ENCODE measurements at places on chromosomes 11 and 22.

DNA sequence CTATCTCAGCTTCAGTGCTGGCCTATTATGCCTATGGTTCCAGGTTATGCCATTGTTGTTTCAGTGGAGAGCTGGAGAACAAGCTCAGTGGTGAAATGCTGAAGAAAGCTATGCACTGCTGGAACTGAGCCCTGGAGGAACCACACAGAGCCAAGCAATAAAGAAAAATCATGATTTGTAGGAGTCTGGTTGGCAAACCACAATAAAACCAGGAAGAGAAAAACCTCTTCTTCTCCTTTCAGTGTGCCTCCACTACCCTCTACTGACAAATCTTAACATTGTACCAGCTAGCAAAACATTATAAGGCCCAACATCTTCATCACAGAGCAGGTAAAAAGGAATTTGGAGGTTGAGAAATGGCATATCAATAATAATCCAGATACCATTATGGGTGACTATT, 5.3 kb downstream of the OR51F2 start:
- DNase-seq: no peak

DNA sequence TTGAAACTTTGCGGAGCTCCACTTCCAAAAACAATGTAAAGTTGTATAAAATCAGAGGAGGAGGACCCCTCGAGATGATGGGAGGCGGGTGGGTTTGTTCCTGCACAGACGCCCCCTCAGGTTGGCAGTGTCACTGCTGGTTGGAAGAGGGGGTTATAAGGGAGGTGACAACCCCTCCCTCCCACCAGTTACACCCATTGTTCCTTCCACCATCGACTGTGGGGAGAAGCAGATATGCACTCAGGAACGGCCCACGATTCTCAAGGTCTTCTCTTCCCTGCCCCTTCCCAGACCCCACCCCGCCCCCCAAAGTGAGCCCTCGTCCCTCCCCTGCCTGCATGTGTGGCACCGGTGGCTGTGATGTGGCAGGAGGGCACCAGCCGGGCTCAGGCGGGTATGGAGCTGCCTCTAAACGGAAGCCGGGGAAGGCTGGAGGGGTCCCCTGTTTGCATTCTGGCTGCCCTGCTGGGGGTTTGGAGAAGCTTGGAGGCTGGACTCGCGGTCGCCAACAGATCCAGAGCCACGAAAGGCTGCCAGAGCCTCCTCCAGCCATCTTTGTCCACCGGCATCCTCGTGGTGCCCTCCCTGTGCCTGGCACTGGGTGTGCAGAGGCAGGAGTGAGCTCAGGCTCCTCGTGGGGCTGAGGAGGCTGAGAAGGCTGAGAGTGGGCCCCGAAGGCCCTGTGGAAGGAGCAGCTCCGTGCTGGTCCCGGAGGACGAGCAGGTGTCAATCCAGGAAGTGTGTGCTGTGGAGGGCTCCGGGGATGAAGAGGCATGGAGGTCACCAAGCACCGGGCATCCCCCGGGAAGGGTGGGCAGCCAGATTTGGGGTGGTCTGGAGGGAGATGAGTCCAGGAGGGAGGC, 778 bp downstream of the KDELR3 start:
- no peak for DNase-seq

DNA sequence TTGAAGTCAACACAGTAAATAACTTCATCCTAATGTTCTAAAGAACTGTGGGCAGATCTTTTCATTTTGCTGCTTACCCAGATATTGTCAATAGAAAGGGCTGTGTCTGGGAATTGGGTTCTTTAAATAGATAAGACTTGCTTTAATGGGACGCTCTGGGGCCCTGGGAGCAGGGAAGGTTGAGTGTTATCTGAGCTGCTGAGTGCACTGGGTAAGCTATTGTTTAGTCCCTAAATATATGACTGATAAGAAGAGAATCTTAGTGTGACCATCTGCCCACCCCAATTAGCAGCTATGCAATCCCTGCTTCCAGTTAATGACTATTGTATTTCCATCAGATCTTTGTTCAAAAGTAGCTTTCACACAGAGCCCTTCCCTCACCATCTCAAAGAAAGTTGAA, 44.4 kb downstream of the ARHGAP42 start:
- no peak for DNase-seq

DNA sequence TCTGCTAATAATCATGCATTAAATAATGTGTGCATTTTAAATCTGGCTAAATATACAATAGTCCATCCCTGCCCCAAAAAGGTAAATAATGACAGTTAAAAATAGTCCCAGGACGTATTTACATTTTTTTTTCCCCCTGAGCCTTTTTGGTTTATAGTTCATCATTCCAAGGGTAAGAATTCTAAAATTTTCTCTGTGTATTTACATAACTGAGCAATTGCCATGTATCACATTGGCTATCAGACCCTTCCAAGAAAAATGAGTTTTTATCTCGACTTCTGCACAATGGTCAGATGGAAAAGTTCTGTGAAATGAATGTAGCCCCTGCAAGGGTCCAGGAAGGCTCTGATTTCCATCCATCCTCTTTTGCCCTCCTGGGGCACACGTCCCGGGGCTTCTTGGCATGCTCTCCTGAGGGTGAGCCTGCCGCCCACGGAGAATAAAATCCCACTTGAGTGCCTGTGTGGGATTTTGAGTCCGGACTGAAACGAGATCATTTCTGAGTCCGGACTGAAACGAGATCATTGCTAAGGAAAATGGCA, 94.1 kb upstream of the ANO1 start:
- DNase-seq: no peak

GRCh38 chr11:11731311-11732083, 109.7 kb upstream of the GALNT18 start:
- DNase-seq: no peak

DNA sequence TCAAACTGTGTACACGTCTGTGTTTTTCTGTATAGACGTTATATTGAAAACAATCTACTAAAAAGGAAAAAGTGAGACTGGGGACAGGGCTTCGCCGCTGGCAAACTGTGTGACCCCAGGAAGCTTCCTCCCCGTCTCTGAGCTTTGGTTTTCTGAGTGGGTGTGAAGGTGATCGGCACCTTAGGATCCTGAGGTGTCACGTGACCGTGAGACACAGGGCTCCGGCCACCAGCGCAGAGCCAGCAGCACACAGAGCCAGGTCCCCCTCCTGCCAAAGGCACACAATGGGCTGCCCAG, 32.0 kb downstream of the KIAA0930 start:
- no peak for DNase-seq

DNA sequence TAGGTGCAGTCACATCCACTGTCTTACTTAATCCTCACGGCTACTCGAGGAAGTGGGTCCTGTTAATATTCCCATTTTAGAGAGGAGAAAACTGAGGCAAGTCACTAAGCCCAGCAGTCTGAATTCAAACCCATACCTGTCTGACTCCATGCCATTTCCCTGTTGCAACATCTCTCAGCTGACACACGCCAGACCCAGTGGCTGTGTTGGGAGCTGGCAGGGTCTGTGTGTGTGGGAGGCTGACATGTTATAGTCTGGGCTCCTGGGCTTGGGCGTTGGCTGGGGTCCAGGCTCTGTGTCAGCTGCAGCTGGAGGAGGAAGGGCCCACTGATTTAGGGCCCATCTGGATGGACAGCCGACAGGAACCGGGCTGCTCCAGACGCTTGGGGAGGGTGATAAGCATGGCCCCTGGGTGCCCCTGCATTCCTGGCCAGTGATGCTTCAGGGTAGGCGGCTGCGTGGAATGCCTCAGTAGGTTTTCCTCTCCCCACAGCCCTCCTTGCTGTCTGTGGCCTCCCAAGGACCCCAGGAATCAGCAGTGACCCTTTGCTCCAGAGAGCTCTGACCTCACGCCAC, 562.5 kb downstream of the MN1 start:
- no peak for DNase-seq

- no peak for DNase-seq
These were observed 857.6 kb downstream of the METTL15 start for GRCh38 chr11:28965819-28966218.

DNA sequence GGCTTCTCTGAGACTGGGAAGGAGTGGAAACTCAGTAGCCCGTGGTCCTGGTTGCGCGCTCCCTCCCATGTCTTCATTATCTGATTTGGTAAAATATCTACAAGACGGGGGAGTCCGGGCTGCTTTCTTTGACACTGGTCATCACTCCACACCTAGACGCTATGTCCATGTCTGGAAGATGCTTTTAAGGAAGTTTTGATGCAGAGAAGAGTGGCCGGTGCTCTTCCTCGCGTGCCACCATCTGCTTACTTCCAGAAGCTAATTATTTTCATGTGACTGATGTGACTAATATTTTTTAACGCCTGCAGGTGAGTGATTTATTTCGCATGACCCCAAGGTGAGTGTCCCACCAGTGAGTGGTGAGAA, 339 bp upstream of the TRIM21 start:
- DNase-seq: no peak

- no peak for DNase-seq
These were observed 20.4 kb downstream of the ZNRF3 start for GRCh38 chr22:28903729-28904128.

GRCh38 chr11:73907191-73907590, 30.4 kb downstream of the PAAF1 start:
- DNase-seq: peak; percentile 0

GRCh38 chr11:134401825-134402809, 9.9 kb downstream of the B3GAT1 start:
- no peak for DNase-seq

DNA sequence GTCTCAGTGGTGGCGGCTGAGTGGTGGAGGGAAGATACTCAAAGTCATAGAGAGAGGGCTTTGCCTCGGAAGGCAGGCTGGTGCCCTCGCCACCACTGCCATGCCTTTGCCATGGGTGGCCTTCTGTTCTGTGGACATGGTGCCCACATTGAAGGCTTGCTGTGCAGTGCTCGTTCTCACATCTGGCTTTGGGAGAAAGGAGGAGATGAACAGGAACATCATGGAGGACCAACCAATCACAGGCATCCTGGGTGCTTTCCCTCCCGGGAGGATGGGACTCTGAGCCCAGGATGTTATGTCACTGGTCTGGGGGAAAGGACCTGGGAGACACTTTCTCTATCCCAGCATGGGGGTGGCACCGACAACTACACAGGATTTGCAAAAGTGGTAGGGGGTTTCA, 82.3 kb upstream of the NARS2 start:
- no peak for DNase-seq

DNA sequence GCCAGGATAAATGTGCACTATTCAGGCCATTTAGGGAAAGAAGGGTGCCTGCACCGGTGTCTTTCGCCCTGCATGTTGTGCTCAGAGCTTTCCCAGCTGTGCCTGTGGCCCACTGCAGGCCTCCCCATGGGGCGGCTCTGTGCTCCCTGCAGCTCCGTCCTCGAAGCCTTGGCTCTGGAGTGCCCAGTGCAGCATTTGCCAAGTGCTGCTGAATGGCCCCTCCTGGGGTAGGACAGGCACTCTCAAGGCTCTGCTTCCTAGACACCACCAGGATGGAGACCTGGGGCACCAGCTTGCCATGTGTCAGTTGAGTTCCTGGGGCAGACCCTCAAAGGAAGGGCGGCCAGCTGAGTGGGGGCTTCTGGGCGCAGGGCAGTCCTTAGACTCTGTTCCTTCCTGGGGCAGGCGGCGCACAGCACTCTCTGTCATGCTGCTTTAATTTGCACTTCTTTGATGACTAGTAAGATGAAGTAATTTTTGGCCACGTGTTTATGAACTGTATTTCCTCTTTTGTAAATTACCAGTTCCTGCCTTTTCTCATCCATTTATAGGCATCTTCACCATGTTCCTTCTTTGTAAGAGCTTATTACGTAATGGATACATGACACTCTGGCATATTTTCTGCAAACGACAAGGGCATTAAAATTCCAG, 32.1 kb upstream of the GNB1L start:
- DNase-seq: no peak

DNA sequence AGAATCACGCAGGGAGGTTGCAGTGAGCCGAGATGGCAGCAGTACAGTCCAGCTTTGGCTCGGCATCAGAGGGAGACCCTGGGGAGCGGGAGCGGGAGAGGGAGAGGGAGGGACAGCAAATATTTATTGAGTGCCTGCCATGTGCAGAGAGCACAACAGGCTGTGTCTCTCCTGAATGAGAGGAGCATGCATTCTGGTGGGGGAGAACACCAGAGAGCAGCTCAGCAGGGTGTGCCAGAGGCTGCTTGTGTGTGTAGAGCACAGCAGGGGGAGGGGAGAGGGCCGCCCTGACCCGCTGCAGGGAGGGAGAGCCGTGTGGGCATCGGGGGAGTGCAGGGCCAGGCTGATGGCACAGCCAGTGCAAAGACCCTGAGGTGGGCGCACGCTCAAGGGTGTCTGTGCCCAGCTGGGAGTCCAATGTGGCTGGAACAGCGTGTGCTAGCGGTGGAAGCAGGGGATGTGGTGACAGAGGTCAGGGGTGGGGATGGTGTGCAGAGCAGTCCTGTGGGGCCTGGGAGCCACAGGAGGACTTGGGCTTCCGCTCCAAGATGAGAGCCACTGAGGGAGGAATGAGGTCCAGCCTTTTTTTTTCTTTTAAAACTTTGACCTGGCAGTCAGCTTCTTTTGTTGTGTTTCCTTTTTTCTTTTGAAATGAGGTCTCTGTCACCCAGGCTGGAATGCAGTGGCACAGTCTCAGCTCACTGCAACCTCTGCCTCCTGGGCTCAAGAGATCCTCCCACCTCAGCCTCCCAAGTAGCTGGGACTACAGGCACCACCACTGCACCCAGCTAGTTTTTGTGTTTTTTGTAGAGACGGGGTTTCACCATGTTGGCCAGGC, 12.0 kb downstream of the PPIL2 start:
- DNase-seq: no peak

DNA sequence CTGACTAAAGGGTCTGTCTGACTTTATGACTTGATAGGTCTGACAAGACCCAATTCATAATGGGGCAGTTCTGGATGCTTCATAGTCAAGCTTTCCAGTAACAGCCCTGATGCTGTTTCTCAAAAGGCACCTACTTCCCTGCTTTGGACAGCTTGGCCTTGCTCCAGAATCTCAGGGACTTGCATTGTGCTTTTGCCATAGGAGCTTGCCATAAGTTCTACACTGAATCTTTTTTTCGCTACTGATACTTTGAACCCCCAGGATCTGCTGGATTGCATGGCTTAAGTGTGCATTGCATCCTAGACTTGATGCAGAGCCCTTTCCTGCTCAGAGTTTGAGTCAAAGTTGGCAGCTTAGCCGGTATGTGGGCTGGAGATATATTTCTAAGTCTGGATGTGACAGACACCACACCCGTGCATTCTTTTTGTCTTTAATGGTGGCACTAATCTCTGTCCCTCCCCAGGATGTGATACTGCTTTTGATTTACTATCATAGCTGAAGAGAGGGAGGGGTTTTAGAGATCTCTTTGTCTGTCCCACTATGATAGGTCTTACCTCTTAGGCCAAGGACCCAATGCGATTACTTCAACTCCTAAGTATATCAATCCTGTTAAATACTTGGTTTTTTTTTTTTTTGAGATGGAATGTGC, 16.9 kb upstream of the SLC3A2 start:
- no peak for DNase-seq

GRCh38 chr11:123798513-123799252, 7.5 kb downstream of the OR6M1 start:
- no peak for DNase-seq

GRCh38 chr11:119023741-119024140, 5.2 kb downstream of the TRAPPC4 start:
- DNase-seq: no peak
